ENCODE measurements at places on chromosomes 5 and 9. TPM values are rescaled to one million over a fixed set of nuclear protein-coding genes. Genes with fewer than 3 reads are reported as not detected.

Gene IFNA8
- total RNA-seq = not detected

Gene SLC36A2
- total RNA-seq = not detected

Gene GABBR2
- total RNA-seq = 2.3 TPM

Gene SPARC
- total RNA-seq = 1,145 TPM

Gene SCGB3A2
- total RNA-seq = not detected

Gene POMT1
- 43.3 TPM for total RNA-seq

Gene POU5F2
- total RNA-seq = 0.15 TPM

Gene CDX1
- not detected for total RNA-seq

Gene SH3GL2
- 0.07 TPM for total RNA-seq

Gene ADGRD2
- not detected for total RNA-seq

Gene MARCOL
- not detected for total RNA-seq

Gene CERCAM
- 19.5 TPM for total RNA-seq

Gene PTPDC1
- 5.1 TPM for total RNA-seq

Gene CD74
- 12.0 TPM for total RNA-seq

Gene FAF2
- total RNA-seq = 31.3 TPM

Gene SPATA31C1
- not detected for total RNA-seq

Gene ABLIM3
- 51.7 TPM for total RNA-seq
